ENCODE measurements at places on chromosomes 7 and 10.

- no peak for DNase-seq
Observed at GRCh38 chr10:31704195-31704594, 224.4 kb downstream of the ARHGAP12 start.

- DNase-seq, result no peak
Observed at GRCh38 chr10:125055446-125055845, 104.9 kb downstream of the CTBP2 start.

- DNase-seq, result no peak
Observed at GRCh38 chr7:151448261-151449252, 8.6 kb upstream of the CRYGN start.

DNA sequence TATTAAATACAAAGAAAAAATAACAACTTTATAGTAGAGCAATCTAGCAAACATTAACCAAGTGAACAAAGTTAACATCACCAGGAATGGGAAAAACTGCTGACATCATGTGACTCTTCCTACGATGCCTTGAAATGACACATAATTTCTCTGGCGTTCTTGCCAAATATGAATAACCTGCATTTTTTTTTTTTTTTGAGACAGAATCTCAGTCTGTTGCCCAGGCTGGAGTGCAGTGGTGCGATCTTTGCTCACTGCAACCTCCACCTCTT is 126.5 kb upstream of the VKORC1L1 start:
- no peak for DNase-seq

GRCh38 chr10:22218448-22218847 is 633 bp upstream of the EBLN1 start:
- DNase-seq, result no peak

GRCh38 chr10:64033711-64034110 is 512.5 kb downstream of the REEP3 start:
- DNase-seq, result no peak

- DNase-seq, result no peak
Observed at GRCh38 chr10:51045871-51046270, 28.4 kb upstream of the PRKG1 start.

DNA sequence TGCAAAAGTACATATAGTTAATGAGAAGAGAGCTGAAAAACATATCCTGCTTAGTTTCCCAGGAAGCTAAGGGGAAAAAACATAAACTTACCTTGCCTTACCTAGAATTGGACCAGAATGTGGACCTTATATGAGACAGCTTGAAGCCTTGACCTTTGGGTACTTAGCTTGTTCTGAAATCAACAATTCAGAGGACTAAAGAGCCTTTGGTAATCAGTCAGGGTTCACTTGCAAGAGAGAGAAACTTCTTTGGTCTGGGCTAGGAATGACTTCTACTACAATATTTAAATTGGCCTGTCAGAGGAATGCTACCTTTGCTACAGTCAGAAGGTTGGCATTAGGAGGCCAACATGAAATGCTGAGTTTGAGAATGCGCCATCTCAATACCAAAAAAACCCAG is 24.9 kb downstream of the SAMD8 start:
- no peak for DNase-seq

DNA sequence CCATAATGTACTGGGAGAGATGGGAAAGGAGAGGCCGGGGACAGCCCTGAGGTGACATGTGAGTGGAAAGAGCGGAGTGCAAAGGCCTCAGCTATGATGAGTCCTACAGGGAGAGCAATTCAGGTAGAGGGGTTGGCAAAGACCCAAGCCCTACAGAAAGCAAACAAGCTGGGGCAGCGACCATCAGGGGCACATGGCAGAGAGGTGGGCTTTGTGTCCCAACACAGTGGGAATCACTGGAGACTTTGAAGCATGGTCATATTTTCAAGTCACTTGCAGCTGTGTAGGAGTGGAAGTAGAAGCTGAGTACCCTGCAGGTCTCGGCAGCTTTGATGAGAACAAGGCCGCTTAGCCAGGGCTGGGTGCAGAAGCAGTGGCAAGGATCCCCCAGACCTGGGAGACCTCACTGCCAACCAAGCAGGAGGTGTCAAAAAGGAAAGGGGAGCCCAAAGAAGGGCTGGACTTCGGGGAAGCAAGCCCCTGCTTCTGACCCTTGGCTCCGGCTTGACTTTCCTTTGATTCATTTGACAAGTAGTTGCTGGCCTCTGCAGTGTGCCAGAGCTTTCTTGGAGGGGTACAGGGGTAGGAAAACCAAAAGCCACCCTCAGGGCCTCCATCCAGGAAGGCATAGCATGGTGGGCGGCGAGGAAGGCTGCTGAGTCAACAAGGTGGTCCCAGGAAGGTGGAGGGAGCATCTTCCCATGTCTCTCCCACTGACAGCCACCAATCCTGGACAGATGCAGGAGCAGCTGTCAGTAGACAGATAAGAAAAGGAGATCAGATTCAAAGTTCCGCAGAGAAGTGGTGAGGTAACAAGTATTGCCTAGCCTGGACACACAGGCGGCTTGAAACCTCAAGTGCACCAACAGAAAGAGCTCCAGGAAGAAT is 1.9 kb upstream of the PGAM2 start:
- DNase-seq, result no peak

DNA sequence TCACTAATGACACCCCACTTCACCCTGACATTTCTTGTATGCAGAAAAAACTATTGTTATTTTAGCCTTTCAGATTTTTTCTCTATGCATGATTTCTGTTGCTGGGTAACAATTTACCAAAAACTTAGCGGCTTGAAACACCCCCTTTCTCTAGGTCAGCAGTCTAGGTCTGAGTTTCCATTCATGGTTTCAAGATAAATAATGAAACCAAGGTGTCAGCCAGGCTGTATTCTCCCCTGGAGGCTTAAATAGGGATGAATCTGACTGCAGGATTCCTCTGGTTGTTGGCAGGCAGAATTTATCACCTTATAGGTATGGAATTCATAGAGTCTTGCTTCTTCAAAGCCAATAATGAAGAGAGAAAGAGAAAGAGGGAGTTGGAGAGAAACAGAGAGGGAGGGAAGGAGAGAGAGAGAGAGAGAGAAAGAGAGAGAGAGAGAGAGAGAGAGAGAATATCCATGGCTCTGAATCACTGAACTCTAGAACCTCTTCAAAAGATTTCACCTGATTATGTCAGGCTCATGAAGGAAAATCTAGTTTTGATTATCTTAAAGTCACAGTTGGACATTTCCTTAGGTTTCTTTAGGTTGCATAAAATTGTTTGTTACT is 1224.6 kb upstream of the LRRTM3 start:
- no peak for DNase-seq

GRCh38 chr7:139674341-139674740 is 103.5 kb downstream of the HIPK2 start:
- no peak for DNase-seq

DNA sequence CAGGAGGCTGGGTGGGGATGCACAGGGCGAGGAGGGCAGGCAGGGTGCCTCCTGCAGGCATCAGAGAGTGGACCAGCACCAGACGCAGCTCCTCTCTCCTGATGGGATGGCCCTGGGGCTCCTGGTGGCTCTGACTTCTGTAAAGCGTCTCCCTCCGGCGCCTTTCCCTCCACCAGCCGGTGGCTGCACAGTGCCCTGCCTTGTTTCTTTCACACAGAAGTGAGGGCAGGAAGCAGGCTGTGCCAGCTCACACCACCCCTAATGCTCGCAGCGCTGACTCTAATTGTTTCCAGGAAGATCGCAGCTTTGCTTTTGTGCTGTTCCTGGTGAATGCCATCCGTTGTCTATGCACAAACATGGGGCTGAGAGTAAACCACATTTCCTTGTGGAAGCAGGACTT is 152.3 kb upstream of the LANCL2 start:
- no peak for DNase-seq

GRCh38 chr7:68828575-68828974 is 769.7 kb upstream of the AUTS2 start:
- no peak for DNase-seq

GRCh38 chr7:159071260-159071659 is 73.4 kb downstream of the VIPR2 start:
- DNase-seq, result no peak

- no peak for DNase-seq
Observed at GRCh38 chr7:20269726-20270125, 52.5 kb upstream of the MACC1 start.

- DNase-seq, result no peak
Observed at GRCh38 chr7:91344911-91345310, 80.7 kb downstream of the FZD1 start.

DNA sequence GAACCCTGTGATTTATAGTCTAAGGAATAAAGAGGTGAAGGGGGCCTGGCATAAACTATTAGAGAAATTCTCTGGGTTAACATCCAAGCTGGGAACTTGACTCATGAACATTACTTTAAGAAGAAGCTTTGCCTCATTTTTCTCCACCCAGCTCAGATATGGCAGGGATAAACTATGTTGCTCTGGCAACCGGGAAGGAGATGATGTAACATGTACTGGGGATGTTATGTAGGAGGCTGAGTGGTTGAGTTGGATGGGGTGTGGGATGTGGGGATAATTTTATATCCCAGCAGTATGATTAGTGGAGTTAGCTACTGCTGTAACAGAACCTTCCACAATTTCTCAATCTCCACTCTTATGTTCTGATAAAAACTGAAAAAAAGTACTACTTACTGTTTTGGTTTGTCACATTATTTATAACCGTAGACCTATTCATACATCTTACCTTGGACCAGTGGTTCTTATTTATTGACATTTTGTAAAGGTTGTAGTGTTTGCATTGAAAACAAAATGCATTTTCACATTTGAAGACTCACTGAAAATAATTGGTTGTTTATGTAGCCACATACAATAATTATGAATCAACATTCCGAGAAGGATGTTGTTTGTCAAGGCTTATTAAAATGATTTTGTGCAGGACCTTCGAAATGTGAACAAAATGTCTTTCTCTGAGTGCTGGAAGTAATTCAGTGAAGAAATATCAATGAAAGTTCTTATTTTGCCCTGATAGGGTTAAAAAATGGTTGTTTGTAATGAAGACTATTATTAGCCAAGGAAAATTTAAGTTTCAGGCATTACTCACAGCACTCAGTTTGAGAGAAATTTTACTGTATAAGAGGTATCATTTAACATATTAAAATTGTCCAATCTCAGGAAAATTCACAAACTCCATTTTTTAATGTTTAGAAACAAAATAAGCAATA is 1.3 kb downstream of the OR2F2 start:
- no peak for DNase-seq

DNA sequence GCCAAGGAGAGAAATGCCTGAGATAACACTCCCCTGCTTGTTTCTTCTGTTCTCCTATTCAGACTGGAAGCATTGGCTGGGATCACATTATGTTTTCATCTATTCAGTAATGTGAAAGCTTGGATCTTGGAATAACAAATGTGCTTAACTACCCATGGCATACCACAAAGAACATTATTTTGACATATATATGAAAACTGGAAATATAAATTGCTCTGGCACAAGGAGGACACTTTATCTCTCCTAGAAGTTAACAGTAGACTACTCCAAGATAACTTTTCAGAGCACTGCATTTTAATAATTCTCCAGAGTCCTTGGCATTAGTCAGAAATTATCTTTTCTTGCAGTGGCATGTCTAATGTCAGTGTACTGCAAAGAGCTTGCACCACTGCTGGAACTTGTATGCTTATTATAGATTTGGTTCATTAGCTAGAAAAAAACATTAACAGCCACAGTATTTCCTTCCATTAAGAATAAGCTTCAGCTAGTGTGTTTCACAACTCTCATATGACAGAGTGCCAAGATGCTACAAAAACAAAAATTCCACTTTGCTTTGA is 169.3 kb upstream of the LRRN3 start:
- no peak for DNase-seq

- DNase-seq, result no peak
Observed at GRCh38 chr10:97711640-97712572, 1.6 kb upstream of the MARVELD1 start.

- no peak for DNase-seq
Observed at GRCh38 chr10:46096909-46097575, 51.0 kb upstream of the MSMB start.

- DNase-seq, result no peak
Observed at GRCh38 chr7:154644366-154644765, 358.6 kb downstream of the PAXIP1 start.

DNA sequence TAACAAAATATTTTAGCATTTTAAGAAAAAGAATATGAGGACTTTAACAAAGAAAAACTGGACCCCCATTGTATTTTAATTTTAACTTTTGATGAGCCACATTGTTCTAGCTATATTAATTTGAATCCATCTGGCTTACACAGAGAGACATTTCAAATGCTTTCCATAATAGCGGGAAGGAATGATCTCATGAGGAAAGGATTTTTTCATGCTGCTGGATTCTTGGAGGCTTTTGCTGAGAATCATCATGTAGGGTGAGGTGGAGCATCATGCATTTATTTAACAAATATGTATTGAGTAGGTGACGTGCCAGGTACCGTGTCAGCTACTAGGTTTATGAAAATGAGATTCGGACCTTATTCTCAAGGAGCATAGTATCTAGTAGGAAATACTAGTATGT is 1006.3 kb downstream of the SORCS1 start:
- DNase-seq, result no peak

DNA sequence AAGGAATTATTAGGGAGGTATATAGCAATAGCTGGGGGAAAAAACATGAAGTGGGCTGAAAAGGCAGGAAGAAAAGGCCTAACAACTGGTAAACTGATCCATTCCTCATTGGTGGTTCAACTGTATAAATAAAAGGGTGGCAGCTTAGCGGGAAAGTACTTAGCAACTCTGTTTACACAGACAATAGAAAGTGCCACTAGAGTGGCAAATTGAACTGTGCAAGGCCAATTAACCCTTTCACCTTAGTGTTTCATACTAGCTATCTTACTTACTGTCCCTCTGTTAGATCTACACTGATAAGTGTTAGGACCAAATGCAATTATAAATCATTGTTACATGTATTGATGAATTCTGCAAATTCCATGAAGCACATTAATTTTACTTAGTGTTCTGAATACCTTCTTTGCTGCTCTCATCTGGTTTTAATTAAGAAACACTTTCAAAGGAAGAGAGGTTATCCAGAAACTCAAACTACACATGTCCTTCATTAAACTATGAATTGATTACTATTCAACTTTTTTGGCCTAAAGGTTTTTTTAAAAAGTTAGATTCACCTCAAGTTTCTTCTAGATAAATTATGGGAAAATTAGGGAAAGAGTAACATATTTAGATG is 28.0 kb downstream of the DNAJC1 start:
- no peak for DNase-seq

DNA sequence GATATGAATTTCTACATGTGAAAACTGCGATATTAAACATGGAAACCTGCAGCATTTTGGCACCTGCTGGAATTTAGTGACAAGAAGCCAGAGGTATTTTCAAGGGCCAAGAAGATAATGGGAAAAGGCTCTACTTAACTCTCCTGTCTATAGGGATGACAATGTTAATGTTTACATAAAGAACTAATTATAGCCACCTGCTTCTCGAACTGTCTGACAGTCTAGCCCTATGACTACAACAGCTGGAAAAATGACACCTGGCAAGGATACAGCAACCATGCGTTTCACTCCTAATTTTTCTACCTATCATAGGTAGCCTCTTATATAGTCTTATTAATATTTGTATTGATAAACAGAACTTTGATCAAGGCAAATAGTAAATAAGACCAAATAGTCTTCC is 49.6 kb downstream of the MAGI2 start:
- DNase-seq, result no peak

All from NCI-H524 (cell line).